CD4-positive, alpha-beta T cell treated with Interleukin-21 for 1 hour (primary cell): ENCODE measurements at places on chromosomes 16 and 17.

DNA sequence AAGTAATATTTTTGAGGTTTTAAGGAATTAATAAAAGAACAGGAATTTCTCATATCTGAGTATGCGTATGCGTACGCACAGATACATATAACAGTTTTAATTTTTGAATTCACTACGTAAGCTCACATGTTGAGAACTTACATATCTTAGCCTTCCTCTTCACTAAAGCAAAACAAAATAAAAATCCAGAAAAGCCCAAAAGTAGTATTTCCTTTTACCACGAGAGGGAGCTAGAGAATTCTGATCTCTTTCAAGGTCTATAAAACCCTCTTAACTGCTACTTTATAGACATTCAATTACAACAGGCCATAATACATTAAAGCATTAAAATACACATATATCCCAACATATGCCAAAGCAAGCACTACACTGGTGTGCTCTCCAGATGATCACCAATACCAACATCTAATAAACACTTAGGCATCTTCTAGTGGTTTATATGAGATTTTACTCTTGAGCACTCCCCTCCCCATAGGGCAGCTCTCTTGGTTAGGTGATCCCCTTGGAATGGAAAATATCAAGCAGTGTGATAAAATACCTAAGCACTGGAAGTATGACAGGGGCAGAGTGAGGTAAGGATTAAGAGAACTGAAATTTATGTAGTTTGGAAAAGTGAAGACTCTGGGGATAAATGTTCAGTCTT lies 94.0 kb downstream of the SKAP1 start:
- DNase-seq = peak; percentile 78

DNA sequence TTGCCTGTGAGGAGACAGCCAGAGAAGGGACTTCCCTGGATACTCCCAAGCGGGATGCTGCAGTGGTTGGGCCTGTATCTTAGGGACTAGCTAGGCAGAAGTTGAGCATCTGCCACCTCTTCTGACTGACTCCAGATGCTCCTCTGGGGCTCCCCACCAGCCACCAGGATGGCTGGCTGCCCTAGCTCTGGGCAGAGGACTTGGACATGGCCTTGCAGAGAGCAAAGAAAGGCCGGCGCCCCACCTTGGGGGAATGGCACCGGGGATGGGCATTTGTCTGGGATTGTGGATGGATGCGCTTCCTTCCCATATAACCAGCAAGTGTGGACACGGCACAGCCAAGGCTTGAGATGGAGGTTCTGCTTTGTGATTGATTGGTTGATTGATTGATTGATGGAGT lies 69.0 kb downstream of the OR1D5 start:
- no peak for DNase-seq

GRCh38 chr17:385836-386140 lies 33.2 kb upstream of the RPH3AL start:
- no peak for DNase-seq

GRCh38 chr16:24046442-24046841 lies 209.7 kb upstream of the CACNG3 start:
- no peak for DNase-seq

GRCh38 chr17:10646392-10646990 lies 10.6 kb downstream of the MYH3 start:
- DNase-seq = peak; percentile 67

- DNase-seq = no peak
Measured at GRCh38 chr16:21190599-21190998, 20.8 kb downstream of the ZP2 start.

DNA sequence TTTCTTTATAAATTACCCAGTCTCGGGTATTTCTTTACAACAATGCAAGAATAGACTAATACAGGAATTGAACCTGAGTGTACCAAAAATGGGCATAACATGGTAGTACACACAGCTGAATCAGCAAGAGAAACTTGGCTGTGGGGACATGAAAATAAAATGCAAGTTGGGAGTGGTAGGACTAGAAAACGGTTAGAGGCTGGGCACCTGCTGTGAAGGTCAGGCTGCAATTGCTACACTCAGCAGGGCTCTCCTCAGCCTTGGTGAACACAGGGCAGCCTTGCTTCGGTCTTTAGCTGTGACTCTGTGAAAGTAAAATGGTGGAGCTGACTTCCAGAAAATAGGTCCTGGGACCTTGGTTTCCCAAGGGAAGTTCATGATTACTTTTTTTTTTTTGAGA lies 45.6 kb downstream of the CNGB1 start:
- DNase-seq = no peak

- no peak for DNase-seq
Measured at GRCh38 chr17:47739150-47739549, 6.1 kb downstream of the TBX21 start.

- no peak for DNase-seq
Measured at GRCh38 chr17:54694287-54694887, 206.3 kb upstream of the TOM1L1 start.

DNA sequence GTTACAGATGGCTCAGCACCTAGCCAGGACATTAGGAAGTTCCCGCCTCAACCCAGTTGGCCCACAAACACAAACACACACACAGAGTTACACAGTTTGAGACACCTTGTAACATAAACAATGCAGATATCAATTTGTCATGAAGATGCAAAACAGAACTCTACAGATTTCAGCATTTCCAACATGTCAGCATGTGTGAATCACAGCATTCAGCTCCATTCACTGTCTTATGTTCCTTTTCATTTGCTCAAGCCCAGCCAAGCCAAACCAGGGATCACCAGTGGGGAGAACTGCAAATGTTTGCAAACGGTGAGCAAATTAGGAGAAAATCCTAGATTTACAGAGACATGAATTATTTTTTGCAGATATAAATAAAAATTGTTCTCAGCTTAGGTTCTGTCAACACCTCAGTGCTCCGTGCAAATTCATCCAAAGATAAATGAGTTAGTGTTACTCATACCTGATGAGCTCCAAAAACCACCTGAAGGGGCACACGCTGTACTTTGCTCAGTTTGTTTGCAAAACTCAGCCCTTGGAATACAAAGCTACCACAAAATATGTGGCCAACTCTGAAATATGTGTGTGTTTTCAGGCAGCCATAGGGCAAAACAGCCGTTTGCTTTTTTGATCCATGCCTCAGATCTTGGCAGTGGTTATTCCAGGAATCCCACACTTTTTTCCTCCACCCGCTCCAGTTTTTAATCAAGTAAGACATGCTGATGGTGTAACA lies 16.3 kb upstream of the COX10 start:
- DNase-seq = no peak

GRCh38 chr17:45273551-45273957 lies 11.7 kb upstream of the SPATA32 start:
- no peak for DNase-seq

- DNase-seq = no peak
Measured at GRCh38 chr17:32631341-32632096, 144.7 kb downstream of the CDK5R1 start.

- no peak for DNase-seq
Measured at GRCh38 chr17:1206026-1206777, 26.4 kb upstream of the ABR start.

DNA sequence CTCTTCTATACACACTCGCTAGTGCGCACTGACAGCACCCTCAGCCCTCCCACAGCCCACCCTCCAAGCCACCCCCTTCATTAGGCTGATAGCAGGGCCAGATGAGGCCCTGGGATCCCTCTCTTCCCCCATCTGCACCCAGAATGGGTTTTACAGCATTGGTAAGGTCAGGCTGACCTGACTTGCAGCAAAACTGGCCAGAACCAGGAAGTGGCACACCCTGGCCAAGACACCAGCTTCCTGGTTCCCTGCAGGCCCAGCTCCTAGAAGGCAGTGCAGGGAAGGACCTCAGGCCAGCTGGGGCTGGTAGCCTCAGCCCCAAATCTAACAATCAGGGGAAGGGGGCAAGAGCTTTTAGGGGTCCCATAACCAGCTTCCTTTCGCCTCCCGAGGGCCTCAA lies 50.0 kb upstream of the MRPS23 start:
- DNase-seq = no peak

- no peak for DNase-seq
Measured at GRCh38 chr16:69477546-69477945, 53.1 kb downstream of the CYB5B start.

- DNase-seq = no peak
Measured at GRCh38 chr17:9875441-9875840, 29.6 kb downstream of the RCVRN start.

- DNase-seq = peak; percentile 56
Measured at GRCh38 chr17:45852535-45853297, 8.0 kb downstream of the SPPL2C start.

- no peak for DNase-seq
Measured at GRCh38 chr17:30840771-30841170, 9.0 kb downstream of the ATAD5 start.

DNA sequence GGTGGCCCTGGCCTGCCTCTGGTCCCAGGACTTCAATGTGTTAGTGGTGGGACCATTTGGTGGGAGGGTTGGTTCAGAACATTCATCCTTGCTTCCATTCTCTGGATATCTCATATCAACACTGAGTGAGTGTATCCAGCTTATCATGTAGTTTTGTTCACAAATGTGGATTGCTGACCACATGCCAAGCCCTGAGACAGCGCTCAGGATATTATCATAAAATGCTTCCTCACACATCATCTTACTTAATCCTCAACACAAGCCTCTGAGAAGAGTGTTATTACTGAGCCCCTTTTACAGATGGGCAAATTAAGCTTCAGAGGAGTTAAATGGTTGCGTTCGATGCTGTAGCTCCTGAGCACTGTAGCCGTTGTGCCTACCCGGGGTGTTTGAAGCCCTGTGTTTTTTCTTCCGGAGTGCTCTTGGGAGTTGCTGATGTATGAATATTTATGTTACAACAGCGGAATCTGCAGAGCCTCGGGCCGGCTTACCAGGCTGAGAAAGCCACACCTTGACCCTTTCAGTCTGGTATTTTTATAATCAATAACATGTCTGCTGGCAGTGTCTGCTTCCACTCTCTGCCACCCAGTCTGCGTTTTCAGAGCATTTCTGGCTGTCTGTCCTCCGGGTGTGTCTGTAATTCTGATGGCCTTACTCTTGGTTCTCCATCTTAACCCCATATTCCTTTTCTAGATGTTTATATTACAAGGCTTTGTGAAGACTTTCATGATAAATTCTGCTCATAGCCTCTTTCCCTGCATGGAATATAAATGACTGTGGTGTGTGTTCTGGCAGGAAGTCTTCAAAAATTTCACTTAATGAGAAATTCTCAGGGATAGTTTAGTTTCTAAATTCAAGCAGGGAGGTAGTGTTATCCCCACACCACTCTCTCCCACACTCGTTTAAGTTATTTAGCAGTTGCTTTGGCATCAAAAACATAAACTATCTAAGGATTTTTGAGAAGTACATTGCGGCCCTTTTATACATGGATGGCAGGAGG lies 2.9 kb downstream of the GLP2R start:
- no peak for DNase-seq

GRCh38 chr17:45021607-45022287 lies 29.7 kb downstream of the DCAKD start:
- DNase-seq = peak; percentile 63

DNA sequence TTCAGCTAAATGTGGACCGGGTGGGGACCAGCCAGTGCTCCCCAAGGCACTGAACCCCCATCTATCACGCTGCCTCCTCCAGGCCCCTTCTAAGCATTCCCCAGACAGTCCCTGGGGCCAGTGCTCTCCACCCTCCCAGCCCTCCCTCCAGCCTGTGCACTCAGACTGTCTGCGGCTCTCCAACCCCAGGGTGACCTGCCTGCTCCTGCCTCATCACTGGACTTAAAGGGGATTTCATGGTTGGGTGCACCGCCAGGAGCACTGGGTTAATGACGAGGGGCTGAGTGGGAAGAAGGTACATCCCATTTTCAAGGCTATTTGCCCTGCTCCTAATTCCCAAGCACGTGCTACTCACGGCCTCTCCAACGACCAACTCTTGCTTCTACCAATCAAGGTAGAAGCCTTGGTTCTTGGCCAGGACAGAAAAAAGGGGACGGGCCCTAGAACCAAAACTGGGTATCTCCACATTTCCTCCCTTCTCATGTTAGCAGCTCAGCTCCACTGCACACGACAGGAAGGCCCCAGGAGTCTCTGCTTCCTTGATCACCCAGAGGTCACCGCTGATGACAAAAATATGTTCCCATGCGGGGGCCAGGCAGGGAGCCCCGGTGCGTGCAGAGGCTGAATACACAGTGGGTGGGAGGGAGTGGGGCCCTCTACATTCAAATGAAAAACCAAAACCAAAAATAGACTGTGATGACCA lies 3.5 kb upstream of the ABR start:
- DNase-seq = no peak

GRCh38 chr17:36474571-36474970 lies 11.9 kb upstream of the ZNHIT3 start:
- no peak for DNase-seq

DNA sequence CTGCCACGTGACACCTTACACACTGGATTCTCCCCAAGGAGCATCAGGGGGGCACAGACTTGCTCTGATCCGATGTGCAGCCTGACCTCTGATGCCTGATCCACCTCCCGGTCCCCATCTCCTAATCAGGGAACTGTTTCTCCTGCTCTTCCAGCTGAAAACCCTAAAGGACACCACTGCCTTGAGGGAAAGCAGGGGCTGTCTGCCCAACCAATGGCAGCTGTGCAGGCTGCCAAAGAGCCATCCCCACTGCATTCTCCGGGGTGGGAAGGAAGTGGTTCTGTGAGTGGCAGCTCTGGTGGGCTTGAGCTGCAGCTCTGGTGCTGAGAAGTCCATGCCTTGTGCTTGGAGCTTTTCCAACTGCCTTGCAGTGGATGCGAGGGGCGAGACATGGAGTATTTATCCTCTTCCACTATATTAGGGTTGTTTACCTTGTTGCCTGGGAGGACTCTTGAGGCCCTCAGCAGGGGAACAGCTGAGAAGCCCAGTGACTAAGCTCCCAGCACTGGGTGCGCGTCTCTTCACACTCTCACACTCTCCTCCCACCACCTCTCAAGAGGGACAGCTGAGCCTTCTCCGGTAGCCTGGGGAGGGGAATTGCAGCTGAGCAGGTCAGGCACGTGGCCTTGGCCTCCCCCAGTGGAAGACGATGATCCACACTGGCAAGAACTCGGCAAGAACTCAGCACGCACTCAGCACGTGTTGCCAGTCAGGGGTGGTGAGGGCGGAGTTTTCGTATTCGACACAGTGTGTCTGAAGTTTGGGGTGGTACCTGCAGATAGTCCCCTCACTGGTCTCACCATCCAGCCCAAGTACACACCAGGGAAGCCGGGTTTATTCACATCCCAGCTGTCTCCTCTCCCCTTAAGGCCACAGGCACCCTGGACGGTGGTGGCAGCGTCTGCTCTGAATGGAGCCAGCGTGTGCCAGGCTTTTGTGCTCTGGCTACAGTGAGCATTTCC lies 21.1 kb upstream of the SPATA32 start:
- DNase-seq = no peak

DNA sequence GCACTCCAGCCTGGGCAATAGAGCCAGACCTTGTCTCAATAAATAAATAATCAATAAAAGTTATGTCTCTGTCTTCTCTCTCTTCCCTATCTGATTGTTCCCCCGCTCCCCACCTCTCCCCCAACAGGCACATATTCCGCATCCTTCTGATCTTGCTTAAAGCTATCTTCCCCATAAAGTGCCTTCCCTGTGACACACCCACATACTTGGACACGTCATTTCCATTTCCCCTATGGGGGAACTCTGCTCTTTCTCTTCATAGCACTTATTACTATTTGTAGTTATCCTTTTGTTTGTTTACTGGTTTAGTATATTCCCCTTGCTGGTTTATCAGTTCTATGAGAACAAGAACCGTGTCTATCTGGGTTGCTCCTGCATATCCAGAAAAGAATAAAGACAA lies 14.9 kb downstream of the MYO1D start:
- DNase-seq = no peak

GRCh38 chr16:22402191-22402590 lies 27.8 kb upstream of the CDR2 start:
- no peak for DNase-seq

GRCh38 chr16:56884026-56884582 lies 19.1 kb downstream of the SLC12A3 start:
- DNase-seq = no peak
